Activated CD4-positive, alpha-beta T cell treated with anti-CD3 and anti-CD28 coated beads, Interleukin-2, amount 10 ng/mL, durations not matched to agents 7 days and 5 days (primary cell): ENCODE measurements at places on chromosomes 4 and X. TPM values are rescaled to one million over a fixed set of nuclear protein-coding genes. Genes with fewer than 3 reads are reported as not detected.

Gene GAGE13
- not detected for total RNA-seq

- H3K4me1 ChIP-seq, result no peaks in the 10 kb centered on the region
- no peak overlapping the region for H3K27ac ChIP-seq
- no peak for DNase-seq
- no peaks in the 10 kb centered on the region for H3K27me3 ChIP-seq
- H3K36me3 ChIP-seq, result no peaks in the 10 kb centered on the region
Measured at GRCh38 chr4:166017804-166018203, 144.8 kb downstream of the TLL1 start.

Gene FRAS1
- total RNA-seq, result not detected

GRCh38 chr4:5504486-5504885 is 203.9 kb downstream of the EVC2 start:
- H3K4me1 ChIP-seq, result no peaks in the 10 kb centered on the region
- no peak overlapping the region for H3K27ac ChIP-seq
- no peak overlapping the region for H3K4me3 ChIP-seq
- DNase-seq, result no peak
- H3K27me3 ChIP-seq, result no peaks in the 10 kb centered on the region

DNA sequence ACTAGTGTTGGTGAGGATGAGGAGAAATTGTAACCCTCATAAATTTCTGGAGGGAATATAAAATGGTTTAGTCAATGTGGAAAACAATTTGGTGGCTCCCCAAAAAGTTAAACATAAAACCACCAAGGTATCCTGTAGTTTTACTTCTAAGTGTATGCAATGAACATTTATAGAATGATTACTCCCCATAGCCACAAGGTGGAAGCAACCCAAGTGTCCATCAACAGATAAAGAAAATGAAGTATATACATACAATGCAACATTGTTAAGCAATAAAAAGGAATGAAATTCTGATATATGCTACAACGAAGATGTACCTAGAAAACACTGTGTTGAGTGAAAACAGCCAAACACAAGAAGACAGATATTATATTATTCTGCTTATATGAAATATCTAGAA is 569.1 kb upstream of the GRID2 start:
- no peaks in the 10 kb centered on the region for H3K27me3 ChIP-seq
- DNase-seq, result no peak
- H3K4me1 ChIP-seq, result no peaks in the 10 kb centered on the region
- no peak overlapping the region for H3K27ac ChIP-seq
- no peak overlapping the region for H3K4me3 ChIP-seq

Gene TMSB15B
- total RNA-seq, result 6.3 TPM

- H3K27me3 ChIP-seq, result peaks cover 8% of the 10 kb centered on the region
- no peak overlapping the region for H3K27ac ChIP-seq
- H3K36me3 ChIP-seq, result no peaks in the 10 kb centered on the region
- H3K4me1 ChIP-seq, result peaks cover 14% of the 10 kb centered on the region
- no peak overlapping the region for H3K4me3 ChIP-seq
- no peak for DNase-seq
Measured at GRCh38 chr4:123349421-123350190, 47.0 kb upstream of the SPRY1 start.

Gene GATA1
- not detected for total RNA-seq

DNA sequence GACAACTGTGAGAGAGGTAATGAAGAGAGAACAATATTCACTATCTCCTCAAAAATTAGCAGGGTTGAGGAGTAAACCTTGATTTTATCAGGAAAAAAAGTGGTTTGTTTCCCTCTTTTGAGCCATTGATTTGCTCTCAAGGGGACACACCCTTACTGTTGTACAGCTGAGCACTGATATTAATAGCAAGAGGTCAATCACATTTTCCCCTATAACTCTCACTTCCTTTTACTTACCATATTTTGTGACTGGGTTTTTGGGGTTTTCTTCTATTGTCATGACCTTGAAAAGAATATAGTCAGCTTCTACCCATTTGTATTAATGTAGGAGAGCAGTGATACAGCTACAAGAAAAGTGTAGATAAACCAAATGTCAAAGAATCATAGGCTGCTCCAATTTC is 70.2 kb upstream of the LONRF3 start:
- H3K27ac ChIP-seq, result no peak overlapping the region
- H3K4me3 ChIP-seq, result no peak overlapping the region
- H3K4me1 ChIP-seq, result no peaks in the 10 kb centered on the region
- no peak for DNase-seq
- H3K36me3 ChIP-seq, result no peaks in the 10 kb centered on the region
- no peaks in the 10 kb centered on the region for H3K27me3 ChIP-seq

- no peak overlapping the region for H3K27ac ChIP-seq
- no peaks in the 10 kb centered on the region for H3K27me3 ChIP-seq
- no peaks in the 10 kb centered on the region for H3K4me1 ChIP-seq
- H3K36me3 ChIP-seq, result peaks cover 32% of the 10 kb centered on the region
Measured at GRCh38 chr4:123060039-123060770, 137.8 kb upstream of the NUDT6 start.

DNA sequence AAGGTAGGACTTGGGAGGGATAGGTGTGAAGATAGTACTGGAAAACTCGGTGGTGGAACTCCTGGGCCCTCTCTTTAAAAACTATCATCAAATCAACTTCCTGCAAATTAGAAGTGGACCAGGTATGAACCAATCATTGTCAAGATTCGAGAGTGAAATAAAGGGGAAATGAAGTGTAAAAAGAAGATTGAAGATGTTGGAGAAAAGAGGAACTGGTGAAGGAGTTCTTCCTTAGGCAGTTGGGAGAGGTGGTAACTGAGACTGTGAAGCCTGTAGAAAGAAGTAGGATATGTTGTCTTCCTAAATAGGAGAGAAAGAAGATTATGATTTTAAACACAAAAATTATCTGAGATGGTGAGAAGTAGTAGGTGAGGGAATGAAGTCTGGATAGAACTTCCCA is 212.2 kb downstream of the PPP1R2C start:
- H3K27me3 ChIP-seq, result no peaks in the 10 kb centered on the region
- no peak for DNase-seq

- H3K27ac ChIP-seq, result no peak overlapping the region
- DNase-seq, result no peak
- H3K36me3 ChIP-seq, result no peaks in the 10 kb centered on the region
- H3K4me3 ChIP-seq, result no peak overlapping the region
- H3K27me3 ChIP-seq, result no peaks in the 10 kb centered on the region
Measured at GRCh38 chr4:156018383-156018782, 64.7 kb upstream of the CTSO start.

DNA sequence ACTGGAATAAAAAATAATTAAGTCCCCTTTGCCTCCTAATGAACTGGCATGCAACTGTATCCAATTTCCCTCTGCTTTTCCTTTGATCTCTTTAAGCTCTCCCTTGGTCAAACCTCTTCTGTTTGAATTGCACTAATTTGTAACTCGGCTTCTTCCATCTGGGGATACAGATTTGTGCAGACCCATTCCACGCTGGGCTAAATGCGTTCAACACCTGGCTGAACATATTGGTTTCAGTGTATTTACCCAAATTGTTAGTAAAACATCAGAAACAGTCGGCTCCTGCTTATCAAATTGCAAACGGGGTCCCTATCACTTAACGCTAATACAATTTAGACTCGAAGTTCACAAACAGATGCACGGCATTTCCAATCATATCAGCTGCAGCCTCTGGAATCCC is 124.9 kb upstream of the TAPT1 start:
- H3K36me3 ChIP-seq, result no peaks in the 10 kb centered on the region
- H3K4me3 ChIP-seq, result no peak overlapping the region
- H3K27ac ChIP-seq, result no peak overlapping the region
- H3K27me3 ChIP-seq, result no peaks in the 10 kb centered on the region
- no peaks in the 10 kb centered on the region for H3K4me1 ChIP-seq

Gene XK
- 0.04 TPM for total RNA-seq

Gene GRIA3
- not detected for total RNA-seq

Gene IDS
- 55.7 TPM for total RNA-seq

Gene GPM6B
- not detected for total RNA-seq

DNA sequence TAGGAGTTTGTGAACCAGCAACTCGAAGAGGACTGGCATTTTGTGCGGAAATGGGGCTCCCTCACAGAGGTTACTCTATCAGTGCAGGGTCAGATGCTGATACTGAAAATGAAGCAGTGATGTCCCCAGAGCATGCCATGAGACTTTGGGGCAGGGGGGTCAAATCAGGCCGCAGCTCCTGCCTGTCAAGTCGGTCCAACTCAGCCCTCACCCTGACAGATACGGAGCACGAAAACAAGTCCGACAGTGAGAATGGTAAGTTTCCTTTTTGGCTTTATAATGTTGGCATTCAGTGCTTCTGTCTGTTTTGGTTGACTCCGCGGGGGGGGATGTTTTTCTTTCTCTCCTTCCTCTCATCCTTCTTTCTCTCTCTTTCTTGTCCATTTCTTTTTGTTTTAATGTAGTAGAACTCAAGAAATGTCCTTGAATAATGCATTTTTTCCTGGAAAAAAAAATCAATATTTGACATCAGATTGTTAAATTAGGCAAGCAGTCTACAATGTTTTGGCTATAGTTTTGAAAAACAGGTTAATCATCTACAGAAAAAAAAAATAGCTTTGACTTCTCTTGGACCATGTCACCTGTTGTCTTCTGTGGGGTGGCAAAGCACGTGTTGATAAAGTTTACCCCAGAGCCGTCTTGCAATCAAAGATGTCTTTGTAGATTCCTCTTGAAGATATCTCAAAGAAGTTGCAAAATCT is 103.6 kb downstream of the TENM3 start:
- DNase-seq, result no peak
- no peaks in the 10 kb centered on the region for H3K4me1 ChIP-seq
- H3K4me3 ChIP-seq, result no peak overlapping the region
- no peaks in the 10 kb centered on the region for H3K27me3 ChIP-seq
- no peaks in the 10 kb centered on the region for H3K36me3 ChIP-seq

DNA sequence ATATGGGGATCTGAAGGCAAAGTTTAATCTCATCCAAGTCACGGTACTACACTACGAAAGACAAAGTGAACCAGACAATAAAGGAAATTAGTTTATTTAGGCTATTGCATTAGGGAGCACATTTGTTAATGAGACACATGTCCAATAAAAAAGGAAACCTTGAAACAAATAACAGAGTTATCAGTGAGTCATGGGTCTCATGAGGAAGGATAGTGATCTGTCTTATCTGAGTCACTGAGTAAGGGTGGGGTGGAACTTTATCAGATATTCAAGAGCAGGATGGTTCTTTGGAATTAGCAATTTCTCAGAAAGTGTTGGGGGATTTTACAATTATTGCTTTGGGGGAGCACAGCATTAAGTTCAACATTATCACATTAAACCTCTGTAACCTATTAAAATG is 188.9 kb upstream of the IL1RAPL1 start:
- no peak overlapping the region for H3K27ac ChIP-seq
- no peak for DNase-seq
- H3K36me3 ChIP-seq, result no peaks in the 10 kb centered on the region
- H3K4me1 ChIP-seq, result no peaks in the 10 kb centered on the region
- H3K27me3 ChIP-seq, result no peaks in the 10 kb centered on the region

DNA sequence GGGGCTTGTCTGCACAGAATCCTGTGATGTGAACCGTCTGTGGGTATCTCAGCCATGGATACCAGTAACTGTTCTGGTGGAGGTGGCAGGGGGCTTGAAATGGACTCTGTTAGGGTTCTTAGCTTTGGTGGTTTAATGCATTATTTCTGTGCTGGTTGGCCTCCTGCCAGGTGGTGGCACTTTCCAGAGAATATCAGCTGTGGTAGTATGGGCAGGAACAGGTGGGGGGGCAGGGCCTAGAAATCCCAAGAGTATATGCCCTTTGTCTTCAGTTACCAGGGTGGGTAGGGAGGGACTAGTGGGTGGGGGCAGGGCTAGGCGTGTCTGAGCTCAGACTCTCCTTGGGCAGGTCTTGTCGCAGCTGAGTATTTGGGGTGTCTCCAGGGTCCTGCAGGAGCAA is 106.7 kb downstream of the KIT start:
- no peak for DNase-seq
- H3K4me1 ChIP-seq, result peaks cover 2% of the 10 kb centered on the region
- no peak overlapping the region for H3K4me3 ChIP-seq
- H3K27me3 ChIP-seq, result no peaks in the 10 kb centered on the region
- H3K27ac ChIP-seq, result no peak overlapping the region
- H3K36me3 ChIP-seq, result no peaks in the 10 kb centered on the region

DNA sequence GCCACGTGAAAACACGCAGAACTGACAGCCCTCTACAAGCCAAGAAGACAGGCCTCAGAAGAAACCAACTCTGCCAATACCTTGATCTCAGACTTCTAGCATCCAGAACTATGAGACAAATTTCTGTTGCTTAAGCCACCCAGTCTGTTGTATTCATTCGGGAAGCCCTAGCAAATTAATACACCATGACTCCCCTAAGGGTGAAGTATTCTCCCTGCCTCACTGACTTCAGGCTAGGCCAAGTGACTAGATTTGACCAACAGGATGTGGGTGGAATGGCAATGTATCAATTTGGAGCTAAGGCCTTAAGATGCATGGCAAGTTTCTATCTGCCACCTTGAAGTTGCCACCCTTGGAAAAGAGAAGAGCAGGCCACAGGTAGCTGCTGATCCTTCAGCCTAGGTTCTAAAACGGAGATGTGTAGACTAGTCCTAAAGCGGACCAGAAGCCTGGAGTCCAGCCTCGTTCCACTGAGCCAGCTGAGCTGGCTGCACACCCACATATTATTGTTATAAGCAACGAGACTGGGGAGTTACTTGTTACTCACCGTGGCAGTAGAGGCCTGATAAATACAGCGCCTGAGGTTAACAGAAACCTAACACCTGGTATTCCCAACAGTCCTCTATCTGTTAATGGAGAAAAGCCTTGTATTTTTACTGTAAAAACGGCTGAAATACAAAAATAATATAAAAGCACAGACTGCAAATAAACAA is 16.4 kb downstream of the SCARB2 start:
- peak overlapping the region; percentile 9 for H3K27ac ChIP-seq
- H3K4me1 ChIP-seq, result peaks cover 33% of the 10 kb centered on the region
- no peak overlapping the region for H3K4me3 ChIP-seq
- H3K27me3 ChIP-seq, result no peaks in the 10 kb centered on the region
- H3K36me3 ChIP-seq, result peaks cover 29% of the 10 kb centered on the region
- no peak for DNase-seq

- DNase-seq, result peak; percentile 87
- no peak overlapping the region for H3K4me3 ChIP-seq
- no peaks in the 10 kb centered on the region for H3K27me3 ChIP-seq
- H3K36me3 ChIP-seq, result peaks cover 11% of the 10 kb centered on the region
- H3K27ac ChIP-seq, result no peak overlapping the region
Measured at GRCh38 chr4:6974138-6974848, 64.7 kb downstream of the TBC1D14 start.

Gene ZNF718
- 11.8 TPM for total RNA-seq

- H3K36me3 ChIP-seq, result no peaks in the 10 kb centered on the region
- no peaks in the 10 kb centered on the region for H3K4me1 ChIP-seq
- H3K4me3 ChIP-seq, result no peak overlapping the region
Measured at GRCh38 chr4:41349021-41349420, 92.3 kb downstream of the UCHL1 start.

DNA sequence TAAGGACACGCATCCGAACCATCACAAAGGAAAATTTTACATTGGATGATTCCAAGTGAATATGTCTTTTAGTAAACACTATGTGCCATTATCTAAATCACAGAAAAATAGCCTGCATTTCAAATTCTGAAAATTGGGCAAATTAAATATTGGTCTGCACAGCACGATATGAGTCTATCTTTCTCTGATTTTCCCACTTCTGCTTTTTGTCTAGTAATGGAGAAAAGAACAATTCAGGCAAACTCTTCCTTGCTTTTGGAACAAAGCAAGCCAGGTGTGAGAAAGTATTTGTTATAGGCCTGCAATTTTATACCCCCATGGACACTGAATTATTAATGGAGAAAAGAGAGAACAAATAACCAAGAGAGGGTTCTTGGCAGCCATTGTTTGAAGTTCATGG is 97.8 kb downstream of the ZNF827 start:
- no peak overlapping the region for H3K4me3 ChIP-seq
- peaks cover 25% of the 10 kb centered on the region for H3K36me3 ChIP-seq
- H3K27me3 ChIP-seq, result no peaks in the 10 kb centered on the region
- H3K4me1 ChIP-seq, result peaks cover 27% of the 10 kb centered on the region

- H3K36me3 ChIP-seq, result no peaks in the 10 kb centered on the region
- no peaks in the 10 kb centered on the region for H3K4me1 ChIP-seq
- no peak for DNase-seq
- no peak overlapping the region for H3K27ac ChIP-seq
- no peak overlapping the region for H3K4me3 ChIP-seq
Measured at GRCh38 chr4:109040441-109040840, 262.0 kb downstream of the COL25A1 start.
